ENCODE measurements at places on chromosomes 5 and 9. TPM values are rescaled to one million over a fixed set of nuclear protein-coding genes. Genes with fewer than 3 reads are reported as not detected.

The RETREG1 gene
- total RNA-seq, result 37.7 TPM

DNA sequence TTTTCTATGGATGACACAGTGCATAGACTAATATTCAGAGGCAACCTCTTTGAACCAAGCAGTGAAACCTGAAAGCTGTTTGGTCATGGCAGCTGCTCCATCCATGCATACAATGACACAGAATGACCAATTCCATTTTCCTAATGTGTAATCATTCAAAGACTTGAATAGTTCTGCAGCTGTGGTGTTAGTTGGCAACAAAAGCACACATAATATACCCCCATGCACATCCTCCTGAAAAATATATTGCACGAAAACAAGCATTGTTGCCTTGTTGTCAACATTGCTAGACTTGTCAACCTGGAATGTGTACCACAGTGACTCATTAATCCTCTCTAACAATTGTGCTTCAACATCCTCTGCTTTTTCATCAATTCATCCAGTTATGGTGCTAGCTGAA lies 71.0 kb upstream of the SEMA6A start:
- no peak for DNase-seq

- DNase-seq, result no peak
Measured at GRCh38 chr5:100690036-100690560, 154.9 kb downstream of the FAM174A start.

DNA sequence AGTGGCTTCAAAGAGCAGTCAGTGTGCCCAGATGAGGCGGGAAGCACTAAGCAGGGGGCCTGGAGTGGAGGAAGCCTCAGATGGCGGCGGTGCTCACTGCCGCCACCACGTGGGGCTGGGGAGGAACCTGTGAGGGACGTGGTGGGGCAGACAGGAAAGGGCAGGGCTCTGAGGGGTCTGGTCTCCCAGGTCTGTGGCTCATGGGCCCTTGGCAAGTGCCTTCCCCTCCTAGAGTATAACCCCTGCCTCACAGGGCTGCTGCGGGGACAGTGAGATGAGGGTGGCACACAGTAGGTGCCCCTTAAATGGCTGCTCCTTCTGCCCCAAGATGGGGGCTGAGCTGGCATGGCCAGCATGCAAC lies 26.6 kb downstream of the NR5A1 start:
- DNase-seq, result no peak

GRCh38 chr5:68534131-68534940 lies 318.8 kb downstream of the PIK3R1 start:
- DNase-seq, result no peak

- no peak for DNase-seq
Measured at GRCh38 chr5:71586052-71586940, 844 bp upstream of the MCCC2 start.

The NRARP gene
- 3.5 TPM for total RNA-seq

DNA sequence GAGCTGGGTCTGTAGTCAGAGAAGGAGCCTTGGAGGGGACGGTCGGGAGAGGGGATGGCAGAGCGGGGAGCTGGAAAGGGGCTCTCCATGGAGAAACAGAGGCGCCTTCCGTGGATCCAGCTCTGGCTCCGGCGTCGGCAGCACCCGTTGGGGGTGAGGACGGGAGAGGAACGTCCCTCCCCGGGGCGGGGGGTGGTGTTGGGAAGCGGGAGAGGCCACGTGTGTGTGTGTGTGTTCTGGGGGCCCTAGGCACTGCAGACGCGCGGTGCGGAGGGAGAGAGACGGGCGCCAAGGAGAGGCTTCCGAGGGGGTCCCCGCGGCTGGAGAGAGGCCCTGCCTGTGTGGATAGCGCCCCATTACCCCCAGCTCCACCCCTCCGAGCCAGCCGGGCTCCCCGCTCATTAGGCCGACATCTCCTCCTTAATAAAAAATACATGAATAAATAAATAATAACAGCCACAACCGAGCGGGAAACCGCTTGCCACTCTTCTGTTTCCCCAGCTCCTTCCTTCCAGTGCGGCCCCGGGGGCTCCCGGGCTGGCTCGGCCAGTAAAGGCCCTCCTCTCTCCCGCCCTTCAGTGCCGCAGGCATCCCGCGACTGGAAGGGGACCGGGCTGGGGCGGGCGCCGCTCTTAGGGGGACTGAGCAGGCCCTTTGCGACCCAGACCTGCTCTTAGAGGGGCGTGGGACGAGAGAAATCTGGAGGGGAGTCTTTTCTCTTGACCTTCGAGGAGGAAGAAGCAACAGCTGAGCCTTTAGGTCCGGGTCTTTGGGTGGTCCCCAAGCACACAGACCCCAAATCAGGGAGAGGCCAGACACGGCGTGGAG lies 71.3 kb upstream of the ARAP3 start:
- DNase-seq, result no peak

The PCDHB11 gene
- 2.7 TPM for total RNA-seq

DNA sequence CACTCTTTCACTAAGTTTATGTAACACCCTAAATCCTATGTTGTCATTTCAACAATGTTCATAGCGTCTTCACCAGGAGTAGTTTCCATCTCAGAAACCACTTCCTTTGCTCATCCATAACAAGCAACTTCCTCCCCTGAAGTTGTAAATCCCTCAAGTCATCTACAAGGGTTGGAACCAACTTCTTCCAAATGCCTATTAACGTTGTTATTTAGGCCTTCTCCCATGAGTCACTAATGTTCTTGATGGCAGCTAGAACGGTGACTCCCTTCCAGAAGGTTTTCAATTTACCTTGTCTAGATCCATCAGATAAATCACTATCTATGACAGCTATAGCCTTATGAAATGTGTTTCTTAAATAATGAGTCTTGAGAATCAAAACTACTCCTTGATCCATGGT lies 73.3 kb upstream of the TARS1 start:
- DNase-seq, result no peak

DNA sequence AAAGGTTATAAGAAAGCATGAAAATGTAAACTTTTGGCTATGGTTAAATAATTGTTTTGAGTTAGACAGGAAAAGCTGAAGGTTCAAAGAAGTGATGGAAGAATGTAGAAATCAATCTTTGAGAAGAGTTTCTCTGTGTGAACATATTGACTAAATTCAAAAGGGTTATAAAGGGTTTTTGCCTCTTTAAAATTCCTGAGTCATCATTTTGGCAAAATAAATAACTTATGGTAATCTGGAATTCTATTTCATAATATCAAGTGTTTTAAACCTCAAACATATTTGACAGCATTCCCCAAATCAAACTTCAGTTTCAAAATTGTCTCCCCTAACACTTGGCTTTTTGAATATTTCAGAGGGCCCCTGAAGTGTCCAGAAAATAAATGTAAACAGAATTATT lies 60.6 kb upstream of the SPINK5 start:
- no peak for DNase-seq

The ACTBL2 gene
- 1.2 TPM for total RNA-seq

The CCDC152 gene
- total RNA-seq, result 0.88 TPM

GRCh38 chr9:684941-685340 lies 156.6 kb upstream of the DMRT1 start:
- DNase-seq, result no peak

The EQTN gene
- total RNA-seq, result 0.98 TPM

The ST6GALNAC6 gene
- 175 TPM for total RNA-seq

DNA sequence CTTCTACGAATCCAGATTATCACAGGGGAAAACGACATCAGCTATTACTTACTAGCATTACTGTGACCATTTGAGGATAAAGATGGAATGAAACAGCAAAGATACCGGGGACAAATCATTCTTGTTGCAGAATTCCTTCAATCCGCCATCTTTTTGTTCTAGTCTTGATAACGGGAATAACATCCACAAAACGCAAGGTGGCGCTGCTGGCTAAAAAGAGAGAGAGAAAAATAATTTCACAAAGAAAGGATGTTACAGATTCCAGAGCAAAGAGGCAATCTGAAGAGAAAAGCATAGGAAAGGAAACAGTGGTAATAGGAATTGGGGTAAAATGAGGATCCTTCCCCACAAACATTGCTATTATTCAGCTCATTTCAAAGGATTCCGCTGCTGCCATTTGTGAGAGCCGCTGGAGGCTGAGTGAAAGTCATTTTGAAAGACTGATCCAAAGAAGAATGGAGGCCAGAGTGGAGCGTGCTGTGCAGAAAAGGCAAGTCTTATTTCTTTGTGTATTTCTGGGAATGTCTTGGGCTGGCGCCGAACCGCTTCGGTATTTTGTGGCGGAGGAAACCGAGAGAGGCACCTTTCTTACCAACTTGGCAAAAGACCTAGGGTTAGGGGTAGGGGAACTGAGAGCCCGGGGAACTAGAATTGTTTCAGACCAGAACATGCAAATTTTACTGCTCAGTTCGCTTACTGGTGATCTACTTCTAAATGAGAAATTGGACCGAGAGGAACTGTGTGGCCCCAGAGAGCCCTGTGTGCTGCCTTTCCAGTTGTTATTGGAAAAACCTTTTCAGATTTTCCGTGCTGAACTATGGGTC lies at the start of gene PCDHB7:
PCDHB7 (plus strand) TSS at position 264 of the 824 bp plus-strand sequence; CDS start at position 456, 192 bp downstream.
- DNase-seq, result no peak

The C7 gene
- total RNA-seq, result 90.1 TPM

DNA sequence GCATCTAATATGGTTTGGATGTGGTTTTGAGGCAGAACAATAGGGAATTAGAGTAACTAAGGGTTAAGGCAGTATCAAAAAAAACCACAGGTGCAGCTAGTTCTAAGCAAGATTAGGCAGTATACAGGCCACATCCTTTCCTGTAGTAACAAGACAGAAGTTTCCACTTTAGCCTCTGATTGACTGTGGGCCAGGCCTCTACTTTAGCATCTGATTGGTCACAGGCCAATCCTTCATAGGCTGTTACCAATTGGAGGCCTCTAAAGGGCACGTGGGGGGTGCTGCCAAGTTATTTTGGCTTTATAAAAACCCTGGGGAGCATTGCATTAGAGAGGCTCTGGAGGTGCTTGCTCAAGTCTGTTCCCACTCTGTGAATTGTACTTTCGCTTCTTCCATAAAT lies 144.1 kb upstream of the ST8SIA4 start:
- no peak for DNase-seq

DNA sequence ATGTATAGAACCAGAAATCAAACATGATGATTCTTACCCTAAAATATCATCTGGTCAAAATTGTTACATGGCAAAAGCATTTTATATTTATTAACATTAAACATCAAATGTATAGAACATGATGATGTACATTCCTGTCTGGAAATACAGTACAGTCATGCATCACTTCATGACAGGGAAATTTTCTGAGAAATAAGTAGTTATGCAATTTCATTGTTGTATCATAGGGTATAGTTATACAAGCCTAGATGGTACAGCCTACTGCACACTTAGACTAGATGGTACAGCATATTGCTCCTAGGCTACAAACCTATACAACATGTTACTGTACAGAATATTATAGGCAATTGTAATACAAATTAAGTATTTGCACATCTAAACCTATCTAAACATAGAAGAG lies 64.6 kb upstream of the VCAN start:
- no peak for DNase-seq

The SH3PXD2B gene
- 118 TPM for total RNA-seq

DNA sequence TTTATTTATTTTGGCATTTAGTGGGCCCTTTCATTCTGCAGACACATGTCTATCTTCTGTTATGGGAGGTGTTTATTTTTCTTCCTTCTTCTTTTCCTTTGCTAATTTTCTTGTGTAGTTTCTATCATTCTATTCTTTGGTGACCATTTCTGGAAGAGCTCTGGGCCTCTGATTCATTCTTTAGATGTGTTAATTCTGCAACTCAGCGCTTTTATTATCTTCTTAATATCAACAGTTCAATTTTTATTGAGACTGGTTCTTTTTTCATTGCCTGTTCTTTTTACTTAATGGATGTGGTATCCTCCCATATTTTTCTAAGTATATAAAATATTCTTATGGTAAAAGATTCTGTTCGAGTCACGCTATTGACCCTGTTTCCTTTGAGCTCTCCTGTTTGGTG lies 112.0 kb downstream of the HSPA4 start:
- no peak for DNase-seq

The FBP2 gene
- total RNA-seq, result not detected

The TAS2R1 gene
- total RNA-seq, result not detected

GRCh38 chr9:74865177-74865576 lies 22.5 kb downstream of the TRPM6 start:
- DNase-seq, result no peak

- DNase-seq, result no peak
Measured at GRCh38 chr9:27432308-27432707, 91.8 kb upstream of the IFNK start.

DNA sequence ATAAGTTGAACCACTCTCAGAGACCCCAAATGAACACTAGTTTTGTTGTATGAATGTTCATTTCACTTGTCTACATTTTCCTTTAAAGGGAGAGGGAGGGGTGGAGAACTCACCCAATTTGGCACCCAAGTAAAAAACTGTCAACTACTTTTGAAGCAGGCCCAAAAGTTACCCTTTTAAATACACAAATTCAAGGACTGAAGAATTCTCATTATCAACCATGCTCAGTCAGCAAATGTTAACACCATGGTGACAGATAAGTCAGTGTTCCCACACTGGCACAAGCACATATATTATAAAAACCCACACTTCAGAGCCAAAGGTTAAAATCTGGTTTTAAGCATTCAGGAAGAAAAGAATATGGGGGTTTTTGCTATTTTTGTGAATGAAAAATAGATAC lies 31.6 kb downstream of the CSNK1A1 start:
- DNase-seq, result no peak

DNA sequence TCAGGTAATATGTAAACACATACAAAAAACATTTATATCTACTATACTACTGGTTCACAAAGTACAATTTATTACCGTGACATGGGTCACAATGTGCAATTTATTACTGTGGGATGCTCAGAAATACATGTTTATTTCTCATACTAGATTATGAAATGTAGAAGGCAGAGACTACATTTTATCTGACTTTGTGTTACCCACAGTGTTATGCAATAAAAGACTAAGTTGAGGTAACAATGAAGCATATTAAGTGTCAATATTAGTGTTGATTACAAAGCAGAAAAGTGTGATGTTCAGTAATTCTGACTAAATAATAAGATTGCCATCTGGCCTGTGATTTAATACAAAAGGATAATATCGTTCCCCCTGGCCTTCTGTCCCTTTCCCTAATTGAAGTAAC lies 42.4 kb downstream of the CPLANE1 start:
- no peak for DNase-seq
